ENCODE measurements at places on chromosomes 1 and 21. TPM values are rescaled to one million over a fixed set of nuclear protein-coding genes. Genes with fewer than 3 reads are reported as not detected.

Gene SOAT1
- polyA plus RNA-seq, result 4.3 TPM

Gene NEXN
- polyA plus RNA-seq, result 1.0 TPM

Gene PDC
- 0.22 TPM for polyA plus RNA-seq

Gene SMAP2
- 34.1 TPM for polyA plus RNA-seq

Gene CD1C
- polyA plus RNA-seq, result 0.24 TPM

Gene IFFO2
- polyA plus RNA-seq, result 0.88 TPM

Gene GPR37L1
- 0.04 TPM for polyA plus RNA-seq

DNA sequence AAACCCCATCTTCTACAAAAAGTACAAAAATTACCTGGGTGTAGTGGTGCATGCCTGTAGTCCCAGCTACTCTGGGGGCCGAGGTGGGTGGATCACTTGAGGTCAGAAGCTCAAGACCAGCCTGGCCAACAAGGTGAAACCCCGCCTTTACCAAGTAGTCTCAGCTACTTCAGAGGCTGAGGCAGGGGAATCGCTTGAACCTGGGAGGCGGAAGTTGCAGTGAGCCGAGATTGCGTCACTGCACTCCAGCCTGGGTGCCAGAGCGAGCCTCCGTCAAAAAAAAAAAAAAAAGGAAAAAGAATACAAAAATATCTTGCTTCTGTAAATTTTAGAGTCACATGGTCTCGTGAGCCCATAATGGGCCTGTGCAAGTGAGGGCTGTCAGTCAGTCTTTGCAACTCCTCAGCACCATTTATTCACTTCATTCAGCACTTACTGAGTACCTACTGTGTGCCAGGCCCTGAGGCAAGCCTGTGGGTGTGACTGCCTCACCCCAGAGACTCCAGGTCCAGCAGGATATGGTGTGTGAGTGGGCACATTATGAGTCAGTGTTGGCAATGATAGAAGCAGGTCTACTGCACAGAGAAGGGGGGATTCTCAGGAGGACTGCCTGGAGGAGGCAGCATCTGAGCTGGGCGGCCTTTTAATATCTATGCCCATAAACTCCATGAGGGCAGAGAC, 46.8 kb upstream of the TARDBP start:
- DNase-seq, result no peak

DNA sequence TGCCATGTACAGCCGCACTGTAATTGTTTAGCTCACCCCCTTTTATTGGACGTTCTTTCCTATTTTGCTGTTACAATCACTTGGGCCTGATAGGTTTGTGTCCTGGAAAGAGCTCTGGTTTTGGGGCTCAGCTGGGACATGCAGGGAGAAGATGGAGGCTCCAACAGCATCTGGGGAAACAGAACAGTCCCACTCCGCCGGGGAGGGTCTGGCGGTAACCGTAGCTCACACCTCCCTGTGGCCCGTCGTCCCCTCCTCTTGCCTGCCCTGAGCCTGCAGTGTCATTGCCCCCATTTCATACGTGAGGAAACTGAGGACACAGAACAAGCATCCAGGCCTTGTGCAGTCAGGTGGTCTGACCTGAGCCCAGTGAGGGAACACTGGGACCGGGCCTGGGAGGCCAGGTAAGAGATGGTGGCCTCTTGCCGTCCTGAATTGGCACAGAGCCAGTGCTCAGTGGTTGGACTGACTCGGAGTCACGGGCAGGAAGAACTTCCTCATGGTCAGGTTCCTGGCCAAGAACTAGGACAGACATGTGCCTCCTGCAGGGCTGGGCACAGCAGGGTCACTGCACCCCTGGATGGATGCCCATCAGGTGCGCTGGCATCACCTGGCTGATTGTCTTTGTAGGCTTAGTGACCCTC, 41.8 kb downstream of the S100B start:
- DNase-seq, result no peak

DNA sequence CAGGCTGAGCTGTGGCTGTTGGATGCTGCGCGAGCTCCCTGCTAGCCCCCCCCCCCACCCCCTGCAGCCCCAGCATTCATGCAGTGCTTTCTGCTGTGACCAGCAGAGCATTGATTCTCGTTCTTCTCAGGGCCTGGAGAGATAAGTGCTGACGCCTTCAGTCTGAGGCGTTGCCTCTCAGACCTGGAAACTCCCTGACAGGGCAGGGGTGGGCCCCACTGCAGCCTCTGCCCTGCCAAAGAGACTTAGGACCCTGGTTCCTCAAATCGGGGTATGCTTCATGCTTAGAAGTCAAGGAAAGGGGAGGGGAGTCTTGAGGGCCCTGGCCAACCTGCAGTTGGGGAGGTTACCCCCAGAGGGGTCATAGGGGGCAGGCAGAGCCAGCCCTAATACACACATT, 38.5 kb downstream of the PTPRF start:
- no peak for DNase-seq

- no peak for DNase-seq
Measured at GRCh38 chr1:7684132-7684531, 87.0 kb upstream of the VAMP3 start.

DNA sequence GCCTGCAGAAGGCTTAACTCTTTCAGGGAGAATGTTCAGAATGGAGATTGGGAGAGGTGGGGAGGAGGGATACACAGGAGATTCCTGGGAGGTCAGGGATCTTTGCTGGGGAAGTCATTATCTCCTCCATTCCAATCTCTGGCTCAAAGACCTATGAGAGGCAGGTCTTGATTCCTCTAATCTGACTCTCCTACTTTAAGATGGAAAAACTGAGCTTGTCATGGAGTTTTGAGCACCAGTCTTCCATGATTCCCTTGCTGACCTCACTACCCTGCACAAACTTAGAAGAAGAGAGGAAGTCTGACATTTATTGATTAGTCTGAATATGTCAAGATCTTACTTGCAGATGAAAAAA, 41.5 kb upstream of the SYNC start:
- no peak for DNase-seq

GRCh38 chr1:217135569-217135915, 412.3 kb upstream of the ESRRG start:
- DNase-seq, result no peak

DNA sequence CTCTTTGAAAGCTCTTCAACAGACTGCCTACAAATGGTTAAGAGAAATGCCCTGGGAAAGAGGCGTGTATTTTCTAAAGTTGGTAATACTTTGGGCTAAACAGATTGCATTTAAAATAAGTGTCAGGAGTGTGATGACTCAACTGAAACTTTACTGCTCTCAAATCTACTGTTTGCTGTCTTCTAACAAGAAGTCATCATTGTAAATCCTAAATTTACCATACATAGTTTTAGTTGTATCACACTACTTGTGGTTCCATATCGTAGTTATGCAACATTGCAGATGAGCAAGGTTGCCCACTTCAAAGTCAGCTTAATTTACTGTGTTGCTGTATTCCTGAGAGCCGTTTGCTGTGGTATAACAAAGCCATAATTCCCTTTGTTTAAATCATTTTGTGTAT, 59.6 kb downstream of the RGS21 start:
- no peak for DNase-seq

DNA sequence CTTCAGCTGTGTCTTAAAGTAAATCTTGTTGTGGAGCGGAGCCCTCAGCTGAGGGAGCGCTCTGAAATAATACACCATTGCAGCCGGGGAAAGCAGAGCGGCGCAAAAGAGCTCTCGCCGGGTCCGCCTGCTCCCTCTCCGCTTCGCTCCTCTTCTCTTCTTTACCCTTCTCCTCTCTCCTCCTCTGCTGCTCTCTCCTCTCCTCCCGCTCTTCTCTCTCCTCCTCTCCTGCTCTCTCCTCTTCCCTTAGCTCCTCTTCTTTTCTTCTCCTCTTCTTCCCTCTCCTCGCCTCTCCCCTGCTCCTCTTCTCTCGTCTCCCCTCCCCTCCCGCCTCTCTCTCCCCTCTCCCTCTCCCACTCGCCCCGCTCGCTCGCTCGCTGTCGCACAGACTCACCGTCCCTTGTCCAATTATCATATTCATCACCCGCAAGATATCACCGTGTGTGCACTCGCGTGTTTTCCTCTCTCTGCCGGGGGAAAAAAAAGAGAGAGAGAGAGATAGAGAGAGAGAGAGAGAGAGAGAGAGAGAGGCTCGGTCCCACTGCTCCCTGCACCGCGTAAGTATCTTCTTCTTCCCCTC, at the start of gene PROX1:
Gene PROX1 (plus strand): TSS at position 47 of the 580 bp plus-strand sequence. CDS start 8,563 bp downstream, outside the sequence.
- DNase-seq, result peak; percentile 46

GRCh38 chr1:94541246-94542087, at the start of gene F3:
F3 (minus strand) TSS chr1:94541759; CDS start chr1:94541636, 123 bp downstream.
- peak; percentile 79 for DNase-seq

DNA sequence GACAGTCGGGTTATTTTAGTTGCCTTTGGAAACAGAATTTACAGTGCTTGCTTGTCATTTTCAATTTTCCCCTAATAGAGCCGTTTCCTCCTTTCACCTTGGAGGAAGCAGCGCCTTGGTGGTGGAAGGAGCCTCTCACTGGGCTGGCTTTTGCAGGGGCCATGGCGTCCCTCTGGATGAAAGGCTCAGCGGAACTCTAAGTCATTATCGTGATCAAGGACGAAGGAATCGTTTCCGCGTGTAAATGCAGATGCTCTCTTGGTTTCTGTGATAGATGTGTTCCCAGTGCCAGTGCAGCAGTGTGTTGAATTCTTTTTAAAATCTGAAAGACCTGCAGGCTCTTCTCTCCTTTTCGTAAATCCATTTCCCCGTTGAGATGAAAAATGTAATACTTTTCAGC, 126.2 kb upstream of the LMO4 start:
- no peak for DNase-seq

- DNase-seq, result no peak
Measured at GRCh38 chr1:162228586-162228985, 148.1 kb downstream of the SPATA46 start.

DNA sequence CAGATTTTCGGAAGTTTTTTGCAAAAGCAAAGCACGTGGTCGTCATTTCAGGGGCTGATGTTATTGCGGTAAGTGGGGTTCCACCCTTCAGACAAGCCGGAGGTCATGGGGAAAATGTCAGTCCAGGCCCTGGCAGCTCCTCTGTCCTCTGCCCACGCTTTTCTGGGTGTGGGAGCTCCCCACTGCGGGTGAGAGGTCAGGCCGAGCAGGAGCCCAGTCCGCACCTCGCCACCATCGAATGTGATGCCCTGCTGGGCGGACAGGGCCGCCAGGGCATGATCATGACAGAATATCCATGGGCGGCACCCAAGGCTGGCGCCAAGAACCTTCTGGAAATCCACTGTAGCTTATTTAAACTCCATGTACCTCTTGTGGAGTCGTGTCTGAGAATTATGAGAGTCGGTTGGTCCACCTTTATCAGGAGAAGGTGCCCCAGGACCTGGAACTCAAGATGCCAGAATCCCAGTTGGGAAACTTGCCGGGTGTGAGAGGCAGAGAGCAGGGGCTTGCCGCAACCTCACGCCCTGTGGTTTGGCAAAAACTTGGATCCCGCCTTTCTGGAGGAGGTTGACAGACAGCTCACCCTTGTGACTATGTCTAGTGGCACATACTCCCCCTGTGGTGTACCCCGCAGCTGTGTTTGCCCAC, 6.9 kb downstream of the DIRAS3 start:
- DNase-seq, result no peak

GRCh38 chr1:25443030-25443699, 12.5 kb downstream of the MACO1 start:
- no peak for DNase-seq

- DNase-seq, result no peak
Measured at GRCh38 chr1:103266036-103266435, 157.7 kb upstream of the COL11A1 start.

DNA sequence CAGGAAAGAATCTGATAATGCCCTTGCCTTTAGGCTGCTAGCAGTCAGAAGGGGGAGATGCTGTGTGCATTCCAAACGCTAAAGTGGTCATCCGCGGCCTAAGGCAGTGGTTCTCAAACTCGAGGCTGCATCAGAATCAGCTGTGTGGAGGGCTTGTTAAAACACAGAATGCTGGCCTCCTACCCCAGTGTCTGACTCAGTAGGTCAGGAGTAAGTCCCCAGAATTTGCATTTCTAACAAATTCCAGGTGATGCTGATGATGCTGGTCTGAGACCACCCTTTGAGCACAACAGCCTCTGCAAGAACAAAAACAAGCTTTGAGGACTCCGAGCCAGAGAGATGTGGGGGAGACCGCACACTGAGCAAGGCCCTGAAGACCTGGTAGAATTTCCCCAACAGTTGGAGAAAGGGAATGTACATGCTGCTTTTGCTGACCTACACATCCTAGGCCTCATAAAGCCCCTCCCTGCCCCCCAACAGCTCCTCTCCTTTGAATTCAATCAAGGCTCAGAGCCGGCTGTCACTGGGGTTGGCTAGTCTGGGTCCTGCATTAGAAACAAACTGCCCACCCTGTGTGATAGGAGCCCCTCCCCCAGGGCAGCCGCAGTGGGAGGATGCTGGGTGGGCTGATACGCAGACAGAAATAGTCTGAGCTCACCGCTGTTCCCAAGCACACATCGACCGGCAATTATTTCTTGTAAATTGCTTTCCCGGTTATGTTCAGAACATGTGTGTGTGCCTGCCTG, 27.1 kb downstream of the SHISAL2A start:
- DNase-seq, result no peak

- DNase-seq, result no peak
Measured at GRCh38 chr1:40981691-40982448, 2.4 kb downstream of the CTPS1 start.

- DNase-seq, result no peak
Measured at GRCh38 chr1:180912211-180912800, 391 bp upstream of the KIAA1614 start.

GRCh38 chr21:44845418-44846223, 27.8 kb upstream of the SUMO3 start:
- DNase-seq, result peak; percentile 58

DNA sequence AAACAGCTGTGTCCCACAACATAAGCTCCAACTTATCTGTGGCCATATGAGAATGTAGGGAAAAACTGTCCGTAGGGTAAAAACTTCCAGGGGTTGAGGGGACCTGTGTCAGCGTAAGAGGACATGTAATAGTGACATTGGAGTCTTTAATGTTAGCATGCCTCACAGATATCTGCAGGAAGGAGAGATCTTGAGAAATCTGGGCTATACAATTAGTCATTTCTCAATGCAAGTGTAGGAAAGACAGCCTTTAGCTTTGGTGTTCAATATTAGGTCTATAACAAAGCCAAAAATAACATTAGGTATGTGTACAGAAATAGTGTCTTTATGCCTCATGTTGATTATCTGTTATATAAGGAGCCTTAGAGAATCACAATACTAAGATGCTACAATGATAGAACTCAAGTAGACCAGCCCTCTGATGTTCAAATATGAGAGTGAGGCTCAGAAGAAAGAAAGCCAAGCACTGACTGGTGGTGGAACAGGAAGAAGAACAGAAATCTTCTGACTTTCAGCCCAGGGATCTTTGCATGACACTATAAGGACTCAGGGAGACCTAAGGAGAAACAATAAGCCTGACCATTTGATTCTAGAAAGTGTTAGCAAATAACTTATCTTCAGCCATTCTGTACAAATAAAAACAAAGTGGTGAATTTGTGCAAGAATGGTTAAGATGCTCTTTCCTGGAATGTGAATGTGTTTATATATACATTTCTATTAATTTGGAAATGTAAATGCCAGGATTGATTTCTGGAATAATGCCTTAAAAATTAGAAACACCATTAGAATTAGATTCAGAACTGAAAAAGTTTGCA, 152.6 kb downstream of the ZC3H11B start:
- DNase-seq, result no peak

DNA sequence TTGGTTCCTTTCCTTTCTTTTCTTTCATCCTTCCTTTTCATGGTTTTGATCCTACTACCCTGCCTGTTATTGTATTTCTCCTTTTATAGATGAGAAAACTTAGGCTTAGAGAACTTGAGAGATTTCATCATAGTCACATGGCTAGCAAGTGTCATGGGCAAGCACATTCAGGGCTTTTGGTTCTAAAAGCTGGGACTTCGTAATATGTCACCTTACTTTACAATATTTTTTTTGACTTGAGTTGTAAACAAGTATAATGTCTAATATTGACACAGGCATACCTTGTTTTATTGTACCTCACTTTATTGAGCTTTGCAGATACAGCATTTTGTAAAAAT, 70.7 kb downstream of the MTR start:
- DNase-seq, result no peak

GRCh38 chr1:98078596-98078995, 157.8 kb upstream of the DPYD start:
- no peak for DNase-seq

All from liver (tissue), 10 donors.